ENCODE measurements at places on chromosomes 3 and 15.

DNA sequence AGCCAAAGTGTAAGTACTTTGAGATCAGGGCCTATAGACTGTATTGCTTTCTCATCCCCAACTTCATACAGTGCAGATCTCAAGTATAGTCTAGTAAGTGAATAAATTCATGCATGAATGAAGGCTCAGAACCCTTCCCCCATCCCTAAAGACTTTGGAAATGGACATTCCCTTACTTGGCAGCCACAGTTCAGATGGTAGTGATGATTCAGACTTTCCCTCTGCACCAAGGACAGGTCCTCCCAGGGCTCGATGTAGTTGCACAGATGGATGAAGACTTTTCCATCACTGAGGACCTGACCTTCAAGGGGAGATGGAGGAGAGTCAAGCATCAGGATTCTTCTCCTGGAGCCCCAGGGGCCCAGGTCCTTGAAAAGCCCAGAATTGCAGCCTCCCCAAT is 4.6 kb downstream of the TIMP4 start:
- DNase-seq, result no peak

DNA sequence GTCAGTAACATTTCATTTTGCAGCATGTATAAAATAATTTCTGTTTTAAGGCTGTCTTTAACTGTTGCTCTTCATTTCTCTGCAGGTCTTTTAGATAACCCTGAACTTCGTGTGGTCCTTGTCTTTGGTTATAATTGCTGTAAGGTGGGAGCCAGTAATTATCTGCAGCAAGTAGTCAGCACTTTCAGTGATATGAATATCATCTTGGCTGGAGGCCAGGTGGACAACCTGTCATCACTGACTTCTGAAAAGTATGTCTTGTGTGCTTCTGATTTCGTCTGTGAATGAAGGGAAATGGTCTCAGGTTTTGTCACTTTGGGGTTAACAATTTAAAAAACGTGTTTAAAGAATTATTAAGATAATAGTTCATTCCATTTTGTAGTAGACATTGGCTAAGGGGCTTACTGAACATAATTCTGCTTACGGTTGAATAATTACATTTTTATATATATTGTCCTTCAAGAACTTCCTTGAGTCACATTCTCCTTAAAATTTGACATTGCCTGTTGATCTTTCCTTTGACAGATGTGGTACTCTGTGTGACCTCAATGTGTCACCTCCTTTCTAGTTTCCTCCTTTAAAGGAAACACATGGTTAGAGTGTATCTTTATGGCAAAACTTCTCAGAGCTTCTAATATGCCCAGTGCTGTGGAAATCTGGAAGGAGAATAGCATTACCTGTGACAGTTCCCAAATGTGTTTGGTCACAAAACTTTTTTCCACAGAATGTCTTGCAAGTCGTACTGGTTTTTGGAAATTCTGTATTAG is 26.3 kb downstream of the FBXO22 start:
- DNase-seq, result no peak

GRCh38 chr3:16462679-16463078 is 50.8 kb downstream of the RFTN1 start:
- DNase-seq, result no peak

- no peak for DNase-seq
Observed at GRCh38 chr3:55165278-55165677, 237.4 kb upstream of the LRTM1 start.

DNA sequence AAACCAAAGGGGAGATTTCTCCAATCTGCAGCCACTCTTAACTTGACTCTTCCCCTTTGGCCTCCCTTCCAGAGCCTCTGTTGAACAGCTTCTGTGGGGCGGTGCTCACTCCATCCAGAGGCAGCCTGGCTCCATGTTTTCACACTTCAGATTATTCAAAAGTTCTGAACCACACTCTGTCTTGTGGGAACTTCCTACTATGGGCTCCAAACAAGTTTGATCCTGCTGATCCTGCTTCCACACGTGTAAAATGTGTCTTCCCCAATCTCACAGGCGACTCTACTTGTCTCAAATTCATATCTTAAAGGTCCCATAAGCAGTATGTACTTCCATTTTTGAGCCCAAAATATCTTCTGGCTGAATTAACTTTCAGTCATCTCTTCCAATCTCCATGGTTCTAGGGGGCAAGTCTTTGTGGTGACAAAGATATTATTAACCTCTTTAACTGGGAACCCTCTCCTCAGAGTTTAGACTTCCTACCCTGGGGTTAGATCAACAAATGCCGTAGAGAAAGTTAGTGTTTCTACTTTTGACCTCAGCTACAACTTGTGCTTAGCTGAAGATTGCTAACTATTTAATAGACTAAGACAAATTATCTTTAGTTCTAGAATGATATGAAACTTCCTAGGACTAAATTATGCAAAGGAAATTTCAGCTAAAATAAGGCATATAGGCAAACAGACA is 176.3 kb upstream of the BCL6 start:
- DNase-seq, result no peak
